ENCODE measurements at places on chromosomes 6 and 20.

DNA sequence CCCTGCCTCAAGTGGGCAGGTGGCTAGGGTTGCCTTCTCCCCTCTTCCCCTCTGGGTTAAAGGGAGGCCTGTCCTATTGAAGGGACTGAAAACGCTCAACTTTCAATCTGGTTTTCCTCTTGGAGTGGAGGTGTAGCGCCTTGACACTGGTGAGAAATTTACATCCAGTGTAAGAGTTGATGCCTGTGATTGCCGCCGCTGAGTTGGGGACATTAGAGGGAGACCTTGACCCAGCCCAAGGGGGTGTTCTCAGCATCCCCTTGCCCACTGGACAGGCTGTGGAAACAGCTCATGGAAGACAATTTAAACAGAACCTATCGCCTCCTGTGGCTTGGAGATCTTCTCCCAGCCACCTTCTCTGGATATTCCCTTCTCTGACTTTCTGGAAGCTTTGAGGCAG, 61.6 kb downstream of the SLC24A3 start:
- no peak for DNase-seq

GRCh38 chr6:114446342-114446741, 103.5 kb upstream of the HS3ST5 start:
- DNase-seq = no peak

DNA sequence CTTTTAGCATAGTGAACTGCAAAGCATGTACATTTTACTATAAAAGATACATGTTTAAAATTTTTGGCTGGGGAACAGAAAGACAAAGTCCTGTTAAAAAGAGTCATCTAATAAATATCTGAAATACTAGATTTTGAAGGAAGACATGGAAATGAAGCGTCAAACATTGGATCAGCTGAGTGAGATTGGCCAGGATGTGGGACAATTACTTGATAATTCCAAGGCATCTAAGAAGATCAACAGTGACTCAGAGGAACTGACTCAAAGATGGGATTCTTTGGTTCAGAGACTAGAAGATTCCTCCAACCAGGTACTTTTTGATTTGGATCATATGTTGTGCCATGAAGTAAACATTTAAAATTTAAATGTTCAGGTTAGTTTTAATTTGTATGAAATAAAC, 162.3 kb downstream of the UTRN start:
- no peak for DNase-seq

DNA sequence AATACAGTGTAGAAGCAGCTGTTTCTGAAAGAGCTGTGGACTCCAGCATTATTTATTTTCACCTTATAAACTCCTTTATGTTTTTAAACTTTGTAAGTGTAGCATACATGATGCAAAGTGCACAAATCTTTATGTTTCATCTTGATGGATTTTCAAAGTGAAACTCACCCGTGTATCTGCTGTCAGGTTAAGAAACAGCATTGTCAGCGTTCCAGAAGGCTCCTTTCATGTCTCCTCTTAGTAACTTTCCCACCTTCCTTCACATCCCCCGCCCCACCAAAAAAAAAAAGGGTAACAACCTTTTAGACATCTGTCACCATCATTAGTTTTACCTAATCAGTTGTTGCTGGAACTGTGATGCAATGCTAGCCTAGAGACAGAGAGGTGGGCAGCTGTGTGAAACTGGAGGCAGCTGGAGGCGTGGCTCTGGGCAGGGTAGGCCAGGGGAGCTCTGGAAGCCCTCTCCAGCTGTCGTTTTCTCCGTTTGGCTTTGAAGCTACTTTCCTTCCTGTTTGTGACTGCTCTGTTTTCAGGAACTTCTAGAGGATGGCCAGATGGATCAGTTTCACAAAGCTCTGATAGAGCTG, 7.2 kb downstream of the ACTR5 start:
- no peak for DNase-seq

GRCh38 chr20:17158701-17159100, 68.1 kb upstream of the PCSK2 start:
- no peak for DNase-seq

DNA sequence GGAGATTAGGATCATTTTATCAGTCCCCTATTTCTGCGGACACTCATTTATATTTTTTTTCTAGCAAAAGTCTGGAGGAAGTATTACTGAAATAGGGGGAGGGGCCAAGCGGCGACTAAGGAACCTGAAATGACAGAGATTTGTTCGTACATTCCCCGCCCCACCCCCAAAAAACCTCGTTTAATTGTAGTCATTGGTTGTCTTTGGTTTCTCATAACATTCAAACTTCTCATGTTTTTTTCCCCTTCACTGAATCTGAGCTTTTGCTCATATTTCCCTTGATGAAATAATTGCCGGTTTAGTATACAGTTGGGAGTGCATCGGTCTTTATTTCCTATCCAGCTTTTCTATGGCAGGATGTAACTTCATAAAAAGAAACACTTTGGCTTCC, 768 bp upstream of the FYN start:
- peak; percentile 66 for DNase-seq

DNA sequence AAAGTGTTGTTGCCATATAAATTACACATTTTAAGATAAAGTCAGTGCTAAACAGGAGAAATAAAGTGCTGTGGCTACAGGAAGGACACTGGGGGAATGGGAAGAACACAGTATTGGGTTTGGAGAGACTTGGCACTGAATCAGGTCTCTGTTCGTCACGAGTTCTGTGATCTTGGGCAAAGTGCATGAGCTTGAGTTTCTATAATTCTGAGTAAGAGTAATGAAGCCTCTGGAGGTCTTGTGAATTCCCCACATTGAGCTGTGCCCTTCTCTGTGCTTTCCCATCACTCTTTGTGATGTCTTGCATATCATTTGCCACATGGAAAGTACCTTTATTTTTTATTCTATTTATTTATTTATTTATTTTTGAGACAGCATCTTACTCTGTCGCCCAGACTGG, 16.8 kb upstream of the EEF1A1 start:
- no peak for DNase-seq

DNA sequence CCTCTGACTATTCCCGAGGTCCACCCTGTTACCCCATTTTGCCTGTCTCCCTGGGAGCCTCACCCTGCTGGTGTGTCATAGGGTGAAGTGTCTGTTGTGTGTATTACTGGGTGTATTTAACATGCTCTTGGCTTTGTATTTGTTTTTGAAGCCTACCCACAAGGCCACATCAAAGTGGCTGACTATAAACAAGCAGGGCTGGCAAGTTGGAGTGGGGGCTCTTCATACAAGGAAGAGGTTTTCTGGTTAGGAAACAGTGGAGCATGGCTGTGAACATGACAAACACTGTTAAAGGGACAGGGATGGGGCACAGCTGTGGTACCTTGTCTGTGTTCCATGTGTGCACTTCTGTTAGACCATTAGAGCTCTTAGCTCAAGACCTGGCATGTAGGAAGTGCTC, 26.3 kb downstream of the HECA start:
- DNase-seq = no peak

GRCh38 chr20:59723108-59723500, 118.8 kb downstream of the PHACTR3 start:
- peak; percentile 91 for DNase-seq

GRCh38 chr6:158439255-158439654, 120.6 kb upstream of the TMEM181 start:
- DNase-seq = no peak

DNA sequence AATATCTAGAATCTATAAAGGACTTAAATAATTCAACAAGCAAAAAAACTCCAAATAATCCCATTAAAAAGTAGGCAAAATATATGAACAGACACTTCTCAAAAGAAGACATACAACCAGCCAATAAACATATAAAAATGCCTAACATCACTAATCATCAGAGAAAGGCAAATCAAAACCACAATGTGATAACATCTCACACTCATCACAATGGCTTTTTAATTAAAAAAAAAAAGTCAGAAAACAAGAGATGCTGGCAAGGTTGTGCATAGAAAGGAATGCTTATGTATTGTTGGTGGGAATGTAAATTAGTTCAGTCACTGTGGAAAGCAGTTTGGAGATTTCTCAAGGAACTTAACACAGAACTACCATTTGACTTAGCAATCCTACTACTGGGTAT, 979.6 kb upstream of the MAP3K7 start:
- no peak for DNase-seq

DNA sequence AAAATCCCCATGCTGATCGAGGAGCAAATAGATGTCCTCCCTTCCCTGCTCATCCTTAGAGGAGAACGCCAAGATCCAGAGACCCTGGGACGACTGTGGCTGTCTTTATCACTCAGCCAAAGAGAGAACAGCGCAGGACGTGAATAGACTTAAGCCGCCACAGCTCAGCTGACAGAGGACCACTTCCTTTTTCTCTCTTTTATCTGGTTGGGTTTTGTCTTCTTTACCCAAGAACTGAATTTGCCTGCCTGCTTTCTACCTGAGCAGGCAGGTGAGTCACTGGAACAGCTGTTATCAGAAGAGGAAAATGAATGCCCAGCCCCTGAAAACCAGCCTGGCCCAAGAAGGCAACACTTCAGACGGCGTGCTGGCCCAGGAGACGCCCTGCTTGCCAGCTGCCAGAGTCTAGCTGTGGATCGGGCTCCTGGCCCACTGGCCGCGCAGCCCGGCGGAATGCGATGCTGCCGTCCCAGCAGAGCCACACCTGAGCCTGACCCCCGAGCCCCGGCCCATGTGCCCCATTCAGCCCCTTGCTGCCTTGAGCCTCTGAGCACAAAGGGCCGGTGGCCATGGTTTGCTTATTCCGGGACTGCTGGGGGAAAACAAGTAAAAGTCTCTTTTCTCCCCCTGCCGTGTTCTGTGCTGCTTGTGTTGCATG, 82.1 kb downstream of the TCP11 start:
- no peak for DNase-seq

GRCh38 chr6:2854396-2854982, 12.8 kb upstream of the SERPINB1 start:
- DNase-seq = peak; percentile 98

DNA sequence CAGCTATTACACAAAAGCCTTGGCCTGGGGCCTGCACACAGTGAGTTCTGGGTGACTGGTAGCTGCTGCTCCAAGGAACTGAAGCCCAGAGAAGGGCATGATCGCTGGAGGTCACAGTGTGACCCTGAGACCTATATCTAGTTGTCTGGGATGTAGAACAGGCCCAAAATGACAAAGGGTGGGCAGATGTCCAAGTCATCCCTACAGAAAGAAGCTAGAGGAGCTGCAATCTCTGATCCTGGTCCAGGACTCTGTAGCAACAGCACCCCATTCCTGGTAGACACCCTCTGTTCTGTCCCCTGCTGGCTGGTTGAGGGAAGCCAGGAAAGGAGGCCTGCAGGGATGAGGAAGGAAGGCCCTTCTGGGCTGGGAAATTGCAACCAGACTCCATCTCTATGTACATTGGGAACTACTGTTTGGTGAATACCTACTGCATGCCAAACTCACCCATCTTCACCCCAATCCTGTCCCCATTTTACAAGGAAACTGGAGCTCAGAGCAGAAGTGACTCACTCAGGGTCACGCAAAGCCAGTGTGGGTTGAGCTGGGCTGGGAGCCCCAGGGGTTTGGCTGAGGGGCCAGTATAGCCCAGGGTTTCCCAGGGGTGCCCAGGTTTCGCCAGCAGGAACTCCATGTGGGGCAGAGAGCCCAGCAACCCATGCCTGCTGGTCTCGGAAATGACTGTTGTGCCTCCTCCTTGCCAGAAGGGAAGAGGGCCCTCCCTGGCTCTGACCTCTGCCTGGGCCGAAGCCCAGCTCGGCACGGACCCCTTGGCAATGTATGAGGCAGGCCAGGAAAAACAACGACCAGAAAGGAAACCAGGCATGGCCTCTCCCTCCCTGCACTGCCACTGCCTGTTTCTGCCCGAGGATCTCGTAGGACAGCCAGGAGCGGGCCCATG, 44.9 kb upstream of the TLDC2 start:
- no peak for DNase-seq

DNA sequence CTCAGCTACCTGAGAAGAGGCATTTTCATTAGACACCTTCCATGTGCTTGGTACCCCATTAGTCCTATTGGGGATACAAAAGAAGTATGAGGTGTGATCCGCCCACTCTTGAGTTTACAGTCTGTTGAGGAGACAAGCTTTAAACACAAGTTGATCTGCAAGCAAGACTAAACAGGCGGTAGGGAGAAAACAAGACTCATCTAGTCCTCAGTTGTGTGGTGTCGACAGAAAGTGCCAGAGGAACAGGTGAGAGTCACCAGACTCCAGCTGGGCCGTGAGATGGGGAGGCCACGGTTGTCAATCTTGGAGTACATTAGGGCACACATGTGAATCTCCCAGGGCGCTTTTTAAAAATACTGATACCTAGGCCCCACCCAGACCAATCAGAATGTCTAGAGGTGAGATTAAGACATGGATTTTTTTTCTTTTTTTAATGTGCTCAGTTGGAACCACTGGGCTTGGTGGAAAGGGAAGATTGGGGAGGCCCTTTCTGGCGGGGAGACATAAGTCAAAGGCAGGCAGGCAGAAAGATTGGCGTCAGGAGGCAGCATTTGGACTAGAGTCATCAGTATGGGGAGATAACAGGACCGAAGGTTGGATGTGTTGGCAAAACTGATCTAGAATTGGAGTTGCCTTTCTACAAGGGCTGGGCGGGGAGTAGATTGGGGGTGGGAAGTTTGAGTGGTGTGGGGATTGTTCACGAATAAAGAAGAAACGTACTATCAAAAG, 10.4 kb downstream of the E2F3 start:
- no peak for DNase-seq

GRCh38 chr6:20402092-20402341, 338 bp downstream of the E2F3 start:
- no peak for DNase-seq

GRCh38 chr6:47292944-47293343, 16.8 kb downstream of the TNFRSF21 start:
- DNase-seq = no peak
